ENCODE measurements at places on chromosomes 7 and 10.
A peak's percentile ranks its signal among the peaks of the same experiment; 100 is the strongest.

DNA sequence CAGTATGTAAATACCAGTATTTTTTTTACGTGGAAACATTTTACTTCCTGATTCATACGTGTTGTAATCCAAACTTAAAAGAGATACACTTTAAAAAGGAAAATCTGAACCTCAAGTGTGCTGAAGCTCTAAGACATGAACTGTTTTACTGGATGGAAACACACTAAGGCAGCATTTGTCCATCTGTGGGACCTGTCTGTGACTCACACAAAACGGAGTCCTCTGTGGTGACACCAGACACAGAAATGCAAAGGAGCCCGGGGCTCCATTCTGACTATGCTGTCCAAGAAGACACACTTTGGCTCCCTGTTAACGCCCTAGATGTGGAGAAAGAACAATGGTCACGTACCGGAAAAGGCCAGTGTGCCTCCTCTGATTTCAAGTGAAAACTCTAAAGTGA, 23.9 kb downstream of the RNF133 start:
- DNase-seq = no peak

- DNase-seq = no peak
Observed at GRCh38 chr10:122336332-122336731, 38.2 kb upstream of the PLEKHA1 start.

DNA sequence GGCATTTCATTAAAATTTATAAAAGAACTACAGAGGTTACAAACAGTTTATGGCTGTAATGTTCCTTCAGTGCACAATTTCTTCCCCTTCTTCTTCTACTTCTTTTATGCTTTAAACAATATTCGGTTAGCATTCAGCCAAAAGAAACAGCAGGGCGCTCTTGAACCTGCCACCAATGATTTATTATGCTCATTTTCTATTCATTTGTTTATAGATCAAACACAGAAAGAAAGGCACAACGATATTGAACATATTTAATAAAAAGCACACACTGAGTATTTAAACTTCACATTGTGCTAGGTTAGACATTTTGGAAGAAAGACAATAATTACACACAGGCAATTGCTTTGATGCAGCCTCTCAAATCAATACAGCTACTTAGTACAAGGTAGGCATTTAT, 1025.8 kb upstream of the LRRN3 start:
- no peak for DNase-seq

DNA sequence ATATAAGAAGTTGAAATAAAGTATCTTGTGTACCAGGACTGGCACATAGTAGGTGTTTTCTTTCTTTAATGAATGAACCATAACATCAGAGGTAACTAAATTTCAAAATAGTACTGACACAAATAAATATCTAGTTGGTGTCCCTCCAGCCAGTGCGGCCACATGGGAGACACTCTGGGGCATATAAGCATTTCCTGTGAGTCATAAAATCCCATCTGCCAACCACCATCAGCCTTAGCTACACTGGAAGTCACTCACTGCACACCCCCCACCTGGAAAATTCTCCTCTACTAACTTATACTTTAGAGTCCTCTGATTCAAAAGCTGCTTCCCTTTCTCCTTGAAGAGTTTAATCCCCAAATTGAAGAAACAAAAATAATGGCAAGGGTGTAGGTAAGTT, 32.5 kb downstream of the DYDC1 start:
- no peak for DNase-seq

DNA sequence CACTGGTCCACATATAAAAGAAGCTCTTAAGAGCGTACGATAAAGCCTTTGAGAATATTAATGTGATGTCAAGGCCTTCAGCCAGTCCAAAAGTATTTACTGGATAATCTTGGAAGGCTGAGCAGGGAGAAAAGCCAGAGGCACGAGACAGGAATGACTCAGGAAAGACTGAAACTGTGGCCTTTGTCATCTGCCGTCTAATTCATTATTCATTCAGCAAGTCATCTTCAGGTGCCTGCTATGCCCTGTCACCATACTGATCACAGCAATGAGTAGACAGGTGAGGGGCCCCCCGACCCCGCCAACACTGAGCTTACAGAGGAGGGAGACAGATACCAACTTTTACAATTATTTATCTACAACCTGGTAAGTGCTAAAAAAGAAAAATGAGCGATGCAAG, 78.9 kb downstream of the VOPP1 start:
- DNase-seq = no peak

DNA sequence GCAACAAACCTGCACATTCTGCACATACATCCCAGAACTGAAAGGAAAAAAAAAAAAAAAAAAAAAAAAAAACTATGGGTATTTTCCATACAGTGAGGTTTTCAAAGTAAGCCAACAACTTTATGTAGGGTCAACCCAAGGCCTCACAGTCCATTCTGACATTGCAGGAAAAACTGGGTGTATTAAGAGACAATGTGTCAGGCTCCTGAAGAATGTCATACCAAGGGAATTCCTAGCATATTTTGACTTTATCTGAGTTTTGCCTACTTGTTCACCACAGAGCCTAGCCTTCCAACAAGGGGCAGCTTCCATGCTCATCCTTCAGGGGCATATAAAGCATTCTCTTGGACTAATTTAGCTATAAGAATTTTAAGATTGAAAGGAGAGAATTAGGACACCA, 368.9 kb downstream of the PLXDC2 start:
- DNase-seq = no peak

- DNase-seq = peak; percentile 26
Observed at GRCh38 chr10:43160046-43160920, 22.0 kb downstream of the CSGALNACT2 start.

- no peak for DNase-seq
Observed at GRCh38 chr7:54874804-54875203, 115.8 kb upstream of the SEC61G start.

DNA sequence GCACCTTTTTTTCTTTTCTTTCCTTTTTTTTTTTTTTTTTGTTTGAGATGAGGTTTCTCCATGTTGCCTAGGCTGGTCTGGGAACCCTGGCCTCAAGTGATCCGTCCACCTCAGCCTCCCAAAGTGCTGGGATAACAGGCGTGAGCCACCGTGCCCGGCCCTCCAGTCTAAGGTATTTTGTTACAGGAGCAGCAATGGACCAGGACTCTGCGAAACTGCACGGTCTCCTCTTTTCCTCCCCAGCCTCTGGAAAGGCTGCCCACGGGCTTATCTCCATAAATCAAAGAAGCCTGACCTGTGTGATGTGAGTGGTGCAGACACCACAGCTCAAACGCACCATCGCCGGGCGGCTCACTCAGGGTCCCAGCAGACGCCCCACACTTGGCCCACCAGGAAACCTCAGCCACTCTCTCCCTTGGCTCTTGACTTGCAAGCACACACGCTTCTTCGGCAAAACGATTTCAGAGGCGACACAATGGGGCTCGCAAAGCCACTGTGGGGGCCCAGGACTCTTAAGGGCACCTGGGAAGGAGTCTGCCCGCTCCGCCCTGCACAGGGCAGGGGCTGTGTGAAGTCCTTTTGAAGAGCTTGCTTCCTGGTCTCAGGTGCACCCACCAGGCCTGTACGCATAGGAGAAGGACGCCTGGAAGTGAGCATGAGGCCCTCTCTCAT, 20.6 kb downstream of the WDR86 start:
- no peak for DNase-seq

DNA sequence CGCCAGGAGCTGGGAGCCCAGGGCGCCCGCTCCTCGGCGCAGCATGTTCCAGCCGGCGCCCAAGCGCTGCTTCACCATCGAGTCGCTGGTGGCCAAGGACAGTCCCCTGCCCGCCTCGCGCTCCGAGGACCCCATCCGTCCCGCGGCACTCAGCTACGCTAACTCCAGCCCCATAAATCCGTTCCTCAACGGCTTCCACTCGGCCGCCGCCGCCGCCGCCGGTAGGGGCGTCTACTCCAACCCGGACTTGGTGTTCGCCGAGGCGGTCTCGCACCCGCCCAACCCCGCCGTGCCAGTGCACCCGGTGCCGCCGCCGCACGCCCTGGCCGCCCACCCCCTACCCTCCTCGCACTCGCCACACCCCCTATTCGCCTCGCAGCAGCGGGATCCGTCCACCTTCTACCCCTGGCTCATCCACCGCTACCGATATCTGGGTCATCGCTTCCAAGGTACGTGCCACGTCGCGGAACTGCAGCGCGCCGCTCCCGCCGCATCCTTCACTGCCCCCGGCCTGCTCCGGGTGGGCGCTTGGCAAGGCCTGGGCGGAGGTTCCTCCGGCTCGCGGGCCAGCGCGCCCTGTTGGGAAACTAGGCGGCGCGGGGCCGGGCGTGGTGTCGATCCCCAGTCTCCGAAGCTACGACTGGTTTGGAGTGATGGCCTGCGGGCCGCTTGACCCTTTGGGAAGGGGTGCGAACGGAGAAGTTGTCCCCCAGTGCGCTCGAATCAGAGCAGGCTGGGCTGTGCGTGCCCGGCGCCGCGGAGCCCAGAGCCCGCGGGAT, 868 bp downstream of the EMX2 start:
- DNase-seq = no peak

DNA sequence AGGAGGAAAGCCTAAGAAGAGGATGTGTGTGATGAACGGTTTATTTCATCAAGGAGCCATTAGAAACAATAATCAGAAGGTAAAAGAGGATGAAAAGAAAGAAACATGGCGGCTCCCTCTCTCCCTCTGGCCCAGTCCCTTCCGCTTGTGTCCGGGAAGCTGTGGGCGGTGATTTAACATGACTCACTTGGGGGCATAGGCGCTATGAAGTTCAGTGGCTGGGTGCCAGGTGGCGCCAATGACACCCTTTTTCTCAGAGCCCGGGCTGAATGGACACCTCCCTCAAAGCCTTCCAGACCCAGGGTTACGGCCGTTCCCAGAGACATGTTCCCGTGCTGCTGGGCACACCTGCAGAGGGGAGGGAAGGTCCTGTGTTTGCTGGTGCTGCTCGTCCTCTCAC, 244.0 kb downstream of the SKAP2 start:
- no peak for DNase-seq
